ENCODE measurements at places on chromosomes 7 and 10.

GRCh38 chr7:44064791-44065430 lies 456 bp downstream of the PGAM2 start:
- no peak for DNase-seq

DNA sequence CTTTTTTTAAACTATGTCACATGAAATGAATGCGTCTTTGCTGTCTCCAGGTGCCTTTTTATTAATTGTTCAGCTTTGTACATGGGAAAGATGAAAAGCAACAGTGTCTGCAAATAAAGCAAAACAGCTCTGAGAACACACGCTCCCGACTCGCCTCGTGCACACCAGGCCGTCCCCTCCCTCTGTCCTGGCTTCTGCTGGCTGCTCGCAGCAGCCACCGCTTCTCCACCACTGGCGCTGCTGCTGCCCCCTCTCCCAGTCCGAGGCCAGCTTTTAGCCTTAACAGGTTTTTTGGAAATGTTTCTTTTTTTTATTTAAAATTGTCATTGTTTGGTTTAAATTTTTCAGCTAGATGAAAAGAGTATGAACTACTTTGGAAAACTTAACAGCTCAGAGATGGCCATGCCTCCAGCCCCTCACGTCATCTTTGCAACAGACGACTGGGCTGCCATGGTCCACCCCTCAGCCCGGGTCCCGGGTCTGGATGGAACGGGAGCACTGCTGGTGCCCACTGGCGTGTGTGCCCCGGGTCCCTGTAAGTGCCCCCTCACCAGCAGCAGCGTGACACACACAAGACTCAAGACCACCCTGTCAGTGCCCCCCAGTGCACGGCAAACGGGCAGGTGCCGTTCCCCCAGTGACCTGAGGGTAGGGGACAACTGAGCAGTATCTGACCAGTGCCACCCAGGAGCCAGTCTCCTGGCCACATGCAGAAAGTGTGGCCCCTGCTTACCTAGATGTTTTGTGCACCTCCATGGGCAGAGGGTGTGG lies 415.6 kb upstream of the FOXK1 start:
- DNase-seq, result no peak

GRCh38 chr10:26799342-26799741 lies 61.4 kb downstream of the ABI1 start:
- DNase-seq, result no peak

GRCh38 chr7:46007194-46007593 lies 86.1 kb upstream of the IGFBP3 start:
- no peak for DNase-seq

GRCh38 chr10:42646214-42646613 lies 7.8 kb upstream of the ZNF33B start:
- DNase-seq, result no peak

GRCh38 chr10:71740069-71740653 lies 20.6 kb upstream of the C10orf105 start:
- no peak for DNase-seq

DNA sequence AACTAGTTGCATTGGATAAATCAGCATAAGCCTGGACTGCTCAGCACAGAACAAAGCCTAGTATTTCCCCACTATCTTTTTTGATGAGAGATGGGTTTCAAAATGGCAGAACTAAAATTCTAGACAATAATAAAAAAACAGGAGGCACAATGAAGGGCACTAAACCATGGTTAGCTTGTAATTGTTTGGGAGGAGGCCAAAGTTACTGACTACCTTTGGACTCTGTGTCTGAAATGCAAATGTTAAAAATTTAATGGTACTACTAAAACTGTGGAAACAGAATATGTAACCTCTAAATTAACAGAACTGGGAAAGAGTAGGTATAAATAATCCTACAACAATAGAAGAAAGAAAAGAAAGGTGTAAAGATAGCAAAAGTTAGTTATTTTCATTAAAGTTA lies 13.0 kb downstream of the ADAM12 start:
- DNase-seq, result no peak

DNA sequence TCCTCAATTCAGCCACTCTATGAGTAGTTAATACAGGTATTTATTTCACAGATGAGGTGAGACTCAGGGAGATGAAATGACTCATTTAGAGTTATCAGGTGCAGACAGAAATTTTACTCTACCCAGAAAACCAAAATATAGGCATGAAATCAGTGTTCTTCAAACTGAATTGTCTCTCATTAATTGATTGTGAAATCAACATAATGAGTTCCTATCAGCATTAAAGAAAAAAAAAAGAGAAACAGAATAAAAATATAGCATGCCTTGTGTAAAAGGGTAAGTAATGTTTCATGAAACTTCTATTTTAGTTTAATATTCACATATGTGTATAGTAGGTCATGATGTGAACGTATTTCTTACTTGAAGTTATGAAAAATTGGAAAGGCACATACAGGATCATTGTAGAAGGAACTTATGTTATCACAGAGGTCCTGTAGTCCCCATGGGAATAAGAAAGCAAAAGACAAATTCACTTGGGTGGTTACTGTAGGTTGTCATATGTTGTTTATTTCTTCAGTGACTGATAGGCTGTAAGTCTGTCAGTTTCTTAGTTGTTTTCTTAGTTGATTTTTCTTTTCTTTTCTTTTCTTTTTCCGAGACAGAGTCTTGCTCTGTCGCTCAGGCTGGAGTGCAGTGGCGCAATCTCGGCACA lies 47.5 kb downstream of the KAT6B start:
- DNase-seq, result no peak

GRCh38 chr7:130275826-130276297 lies 9.2 kb downstream of the CPA2 start:
- DNase-seq, result no peak

DNA sequence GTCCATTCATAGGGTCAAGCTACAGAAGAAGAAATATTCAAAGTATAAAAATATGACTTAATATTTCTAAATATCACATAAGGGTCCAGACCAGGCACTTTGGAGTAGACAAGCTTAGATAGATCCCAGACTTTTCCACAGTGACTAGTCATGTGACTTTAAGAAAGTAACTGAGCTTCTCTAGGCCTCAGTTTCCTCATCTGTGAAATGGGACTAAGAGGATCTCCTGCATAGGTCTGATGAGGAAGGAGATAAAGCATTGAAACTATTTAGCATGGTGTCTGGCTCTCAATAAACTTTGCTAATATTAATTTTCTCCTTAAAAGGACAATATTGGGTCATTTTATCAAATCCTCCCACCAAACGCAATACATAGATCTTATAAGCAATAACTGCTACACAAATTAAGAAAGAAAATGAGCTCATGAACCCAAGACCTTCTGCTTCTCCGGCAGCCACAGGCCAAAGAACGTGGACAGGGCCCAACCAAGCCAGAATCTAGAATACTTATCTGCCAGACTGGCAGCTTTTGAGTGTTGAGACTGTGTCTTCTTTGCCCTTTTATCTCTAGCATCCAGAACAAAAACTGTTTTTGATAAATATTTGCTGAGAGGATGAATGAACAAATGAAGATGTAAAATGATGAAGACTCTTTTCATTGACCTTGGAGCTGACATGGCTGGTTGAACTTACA lies 1.6 kb upstream of the TARP start:
- no peak for DNase-seq

All from HFF-Myc (cell line).